H1 (cell line): ENCODE measurements at places on chromosomes 12 and 14. TPM values are rescaled to one million over a fixed set of nuclear protein-coding genes. Genes with fewer than 3 reads are reported as not detected.

GRCh38 chr14:100741966-100742365, 15.3 kb downstream of the DLK1 start:
- DNase-seq, result no peak

- no peak for DNase-seq
Observed at GRCh38 chr12:92535961-92536360, 166.8 kb upstream of the PLEKHG7 start.

DNA sequence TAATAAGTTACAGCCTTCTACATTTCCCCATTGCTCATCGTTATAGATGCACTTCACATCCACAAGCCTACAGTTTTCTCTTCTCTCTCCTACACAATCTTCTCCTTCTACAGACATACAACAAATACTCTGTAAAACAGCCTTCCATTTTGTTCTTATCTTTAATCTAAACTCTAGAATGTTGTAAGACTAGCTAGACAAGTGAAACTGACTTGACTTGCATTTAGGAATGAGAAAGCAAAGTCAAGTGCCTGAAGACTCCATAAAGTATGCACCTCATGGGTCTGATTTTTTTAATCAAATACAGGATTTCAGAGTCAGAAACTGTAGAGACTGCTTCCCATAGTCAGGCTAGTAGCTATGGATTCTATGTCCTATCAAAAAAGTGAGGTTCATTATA, 190.3 kb downstream of the KLHL28 start:
- DNase-seq, result no peak

GRCh38 chr14:68239988-68240771, 420.6 kb downstream of the RAD51B start:
- DNase-seq, result no peak

DNA sequence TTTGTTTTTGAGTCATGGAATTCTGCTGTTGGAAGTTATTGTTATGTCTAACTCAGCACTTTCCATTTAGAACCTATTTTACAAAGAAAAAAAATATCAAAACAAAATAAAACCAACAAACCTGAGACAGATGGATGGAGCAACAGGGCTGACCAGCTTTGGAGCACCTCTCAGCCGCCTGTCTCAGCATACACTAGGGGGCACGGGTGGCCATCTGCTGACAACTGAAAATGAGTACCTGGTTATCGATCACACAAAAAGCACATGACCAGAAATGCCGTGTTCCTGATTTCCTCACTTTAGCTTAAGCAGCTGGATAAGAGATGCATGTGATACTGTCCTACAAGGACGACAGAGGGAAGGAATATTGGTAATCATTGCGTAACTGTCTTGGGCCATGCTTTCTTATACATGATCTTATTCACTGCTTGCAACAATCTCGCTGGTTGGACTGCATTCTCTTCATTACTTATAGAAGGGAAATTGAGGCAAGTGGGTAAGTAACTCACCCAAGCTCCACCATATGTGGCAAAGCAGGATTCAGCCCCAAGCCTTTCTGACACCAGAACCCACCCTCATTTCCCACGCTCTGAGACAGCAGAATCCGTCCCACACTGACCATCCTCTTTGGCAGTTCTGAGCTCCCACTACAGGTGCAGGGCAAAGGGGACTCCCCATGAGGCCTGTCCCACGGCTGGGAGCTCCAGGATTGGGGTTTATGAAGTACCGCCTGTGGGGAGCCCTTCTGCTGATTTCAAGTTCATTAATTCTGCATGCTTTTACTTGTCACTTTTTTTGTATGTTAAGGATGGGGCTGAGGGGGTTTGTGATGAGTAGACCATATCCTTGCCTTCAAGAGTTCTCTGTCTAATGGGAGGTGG, 43.5 kb downstream of the C14orf132 start:
- DNase-seq, result no peak

GRCh38 chr12:9256758-9257405, 48.7 kb upstream of the PZP start:
- no peak for DNase-seq

DNA sequence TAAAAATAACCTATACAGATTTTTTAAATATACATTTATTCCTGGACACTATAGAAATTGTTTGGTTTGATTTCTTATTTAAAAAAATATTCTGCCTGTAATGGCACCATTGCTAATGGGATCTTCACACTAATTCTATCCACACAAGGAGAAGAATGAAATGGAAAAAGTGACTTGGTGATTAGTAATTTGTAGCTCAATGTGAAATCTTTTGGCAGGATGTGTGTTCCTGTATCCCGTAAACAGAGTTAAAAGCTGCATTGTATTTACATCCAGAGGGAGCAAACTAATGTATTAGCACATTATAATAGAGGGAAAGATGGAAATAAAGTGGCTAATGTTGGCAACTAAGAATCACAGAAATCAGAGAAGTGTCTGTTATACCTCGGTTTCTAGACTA, 1455.3 kb upstream of the FLRT2 start:
- no peak for DNase-seq

AQP2 gene
- polyA plus RNA-seq, result 0.02 TPM in 1 of 2 replicates, not detected in the other

SIRT4 gene
- polyA plus RNA-seq, result 2.7 and 3.8 TPM in 2 replicates
